Lung microvascular endothelial cell (primary cell): ENCODE measurements at places on chromosomes 5 and 9. TPM values are rescaled to one million over a fixed set of nuclear protein-coding genes. Genes with fewer than 3 reads are reported as not detected.

Gene SPATA31D1
- total RNA-seq, result not detected in 2 replicates

DNA sequence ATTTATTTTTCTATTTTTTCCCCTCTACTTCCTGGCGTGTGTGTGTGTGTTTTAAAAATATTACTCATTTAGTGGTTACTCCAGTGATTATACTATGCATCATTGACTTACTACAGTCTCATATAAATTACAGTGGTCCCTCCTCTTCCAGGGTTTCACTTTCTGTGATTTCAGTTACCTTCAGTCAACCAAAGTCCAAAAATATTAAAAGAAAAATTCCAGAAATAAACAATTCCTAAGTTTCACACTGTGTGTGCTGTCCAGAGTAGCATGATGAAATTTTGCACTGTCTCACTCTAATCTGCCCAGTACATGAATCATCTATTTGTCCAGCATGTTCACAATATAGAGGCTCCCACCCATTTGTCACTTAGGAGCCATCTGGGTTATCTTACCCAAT lies 47.4 kb upstream of the CCDC112 start:
- no peak for DNase-seq

Gene LCNL1
- not detected in 2 replicates for total RNA-seq

DNA sequence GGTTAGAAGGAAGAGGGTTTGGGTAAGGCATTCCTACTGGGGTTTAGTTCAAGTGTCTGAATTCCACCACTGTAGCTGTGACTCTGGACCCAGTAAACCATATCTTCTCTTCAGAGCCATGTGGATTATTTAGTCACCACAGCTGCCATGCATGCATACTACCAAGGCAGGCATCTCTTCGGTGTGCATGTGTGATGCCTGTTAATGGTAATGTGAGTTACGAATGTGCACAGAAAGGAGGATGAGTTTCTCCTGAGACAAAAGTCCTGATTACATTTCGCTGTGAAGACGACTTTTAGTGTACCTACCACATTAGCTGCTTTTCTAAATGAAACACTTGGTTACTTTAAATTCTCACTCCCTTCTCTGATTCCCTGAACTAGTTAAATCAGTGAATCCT lies 9.3 kb downstream of the PBX3 start:
- no peak for DNase-seq

GRCh38 chr5:157602505-157602904 lies 26.9 kb upstream of the ADAM19 start:
- no peak for DNase-seq

DNA sequence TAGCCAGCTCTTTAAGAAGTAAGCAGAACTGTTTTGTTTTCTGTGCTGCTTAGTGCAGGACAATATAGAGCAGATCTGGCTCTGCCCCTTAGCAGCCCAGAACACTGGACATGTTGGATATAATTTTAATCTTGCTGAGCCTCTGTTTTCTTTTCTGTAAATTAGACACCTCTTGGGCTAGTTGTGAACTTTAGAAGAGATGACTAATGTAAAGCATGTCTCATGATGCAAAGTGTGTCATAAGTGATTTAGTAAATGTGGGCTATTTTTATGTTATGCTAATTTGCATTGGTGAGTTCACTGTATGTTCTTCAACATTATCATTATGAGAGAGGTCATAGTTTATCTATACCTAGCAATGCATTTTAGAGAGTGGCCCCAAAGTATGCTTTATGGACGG lies 156.1 kb upstream of the ADAMTSL1 start:
- DNase-seq, result peak; percentile 47

Gene WDR38
- total RNA-seq, result not detected in 2 replicates

DNA sequence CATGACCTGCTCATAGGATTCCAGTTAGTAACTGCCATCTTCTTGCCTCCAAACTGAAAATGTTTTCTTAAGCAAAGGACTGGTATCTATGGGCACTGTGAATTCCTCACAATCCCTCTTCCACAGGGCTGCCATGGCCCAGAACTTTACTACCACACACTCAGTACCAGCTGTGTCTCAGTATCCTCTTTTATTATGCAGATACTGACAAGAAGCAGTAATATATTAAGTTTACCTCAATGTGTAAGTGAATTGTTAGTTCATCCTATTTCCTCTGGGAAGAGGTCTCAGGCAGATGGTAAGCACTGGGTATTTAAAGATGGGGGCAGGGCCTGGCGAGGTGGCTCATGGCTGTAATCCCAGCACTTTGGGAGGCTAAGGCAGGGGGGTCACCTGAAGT lies 320.8 kb upstream of the RFX3 start:
- no peak for DNase-seq

- DNase-seq, result no peak
Measured at GRCh38 chr5:97111616-97112015, 30.8 kb downstream of the LIX1 start.

Gene ELOVL7
- total RNA-seq, result under 0.01 TPM in 2 replicates

DNA sequence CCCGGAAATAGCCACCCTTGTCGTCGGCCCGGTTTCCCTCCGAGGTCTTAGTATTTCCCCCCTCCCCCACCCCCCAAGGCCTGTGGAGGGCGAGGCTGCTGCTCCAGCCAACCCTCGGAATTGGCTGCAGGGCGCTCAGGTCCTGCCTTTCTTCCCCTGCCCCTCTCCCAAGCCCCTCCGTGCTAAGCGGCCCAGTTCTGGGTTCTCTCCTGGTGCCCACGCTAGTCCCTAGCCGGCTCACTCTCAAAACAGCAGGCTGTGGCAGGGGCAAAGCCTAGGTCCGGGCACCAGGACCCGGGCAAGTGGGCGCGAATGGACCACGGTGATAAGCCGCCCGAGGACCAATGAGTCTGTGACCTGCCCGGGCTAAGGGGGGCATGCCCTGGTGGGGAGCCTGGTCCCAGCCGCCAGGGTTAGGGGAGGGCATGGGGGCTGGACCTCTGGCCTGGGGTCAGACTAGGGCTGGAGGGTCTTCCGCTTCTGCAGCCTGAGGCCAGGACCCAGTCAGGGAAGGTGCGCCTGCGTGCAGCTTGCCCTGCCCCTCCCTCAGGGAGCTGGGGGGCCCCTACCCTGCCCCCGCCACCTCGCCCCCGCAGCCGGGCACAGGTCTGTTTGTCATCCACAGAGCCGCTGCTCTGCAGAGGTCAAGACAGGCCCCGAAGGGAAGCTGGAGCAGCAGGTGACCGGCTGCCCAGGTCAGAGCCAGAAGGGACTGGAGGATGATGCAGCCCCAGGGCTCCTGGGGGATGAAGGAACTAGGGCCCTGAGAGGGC lies 5.0 kb upstream of the IRX4 start:
- no peak for DNase-seq

Gene AMACR
- total RNA-seq, result 6.3 and 6.8 TPM in 2 replicates

Gene MYO10
- total RNA-seq, result 55.8 and 59.5 TPM in 2 replicates

Gene SPINK4
- total RNA-seq, result not detected in 2 replicates

DNA sequence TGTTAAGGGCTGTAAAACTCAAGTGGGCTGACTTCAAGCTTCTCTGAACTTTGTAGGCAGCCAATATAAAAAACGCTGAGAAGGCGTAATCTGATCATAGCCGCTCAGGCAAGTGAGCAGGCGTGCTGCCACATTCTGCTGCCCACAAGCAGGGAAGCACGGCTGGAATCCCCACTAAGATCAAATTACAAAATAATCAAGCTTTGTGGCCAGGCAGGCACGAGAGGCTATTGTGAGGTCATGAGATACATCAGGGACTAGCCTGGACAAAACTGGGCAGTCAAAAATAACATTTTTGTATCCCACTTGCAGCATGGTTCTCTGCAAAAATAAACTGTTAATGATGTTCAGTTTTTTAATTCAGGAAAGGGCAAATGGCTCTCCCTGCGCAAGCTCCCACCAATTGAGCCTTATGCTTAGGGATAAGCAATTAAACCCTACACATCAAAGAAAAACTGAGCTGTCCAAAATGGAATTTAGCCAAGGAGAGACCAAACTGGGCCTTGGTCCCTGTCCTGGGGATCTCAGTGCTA lies 64.0 kb downstream of the POU5F2 start:
- DNase-seq, result peak; percentile 72

DNA sequence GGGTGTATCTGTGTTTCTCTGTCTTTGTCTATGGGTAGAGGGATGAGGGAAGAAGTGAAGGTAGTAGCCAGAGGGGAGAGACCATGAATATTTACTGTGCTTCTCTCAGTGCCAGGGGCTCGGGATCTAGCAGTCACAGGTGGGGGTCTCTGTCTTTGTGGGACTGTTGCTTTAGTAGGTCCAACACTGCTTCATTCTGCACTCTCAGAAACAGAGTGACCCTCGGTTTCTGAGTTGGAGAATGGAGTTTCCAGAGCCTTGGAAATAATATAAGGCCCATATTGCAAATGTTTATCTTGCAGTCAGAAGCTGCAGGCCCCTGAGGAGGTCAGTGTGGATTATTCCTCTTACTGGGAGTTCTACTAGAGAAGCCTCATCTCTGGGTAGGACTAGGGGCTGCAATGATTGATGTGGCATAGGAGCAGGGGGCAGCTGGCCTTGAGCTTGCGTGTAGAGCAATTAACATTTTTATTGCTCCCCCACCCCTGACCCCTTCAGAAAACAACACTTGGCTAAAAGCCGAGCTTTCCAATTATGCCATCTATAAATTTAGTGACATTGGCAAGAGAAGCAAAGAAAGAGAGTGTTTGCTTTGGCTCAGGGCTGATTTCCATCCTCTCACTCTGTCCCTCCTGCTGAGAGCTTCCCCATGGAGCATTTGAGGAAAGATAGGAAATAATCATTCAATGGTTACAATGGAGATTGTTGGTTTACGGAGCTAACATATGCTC lies 55.0 kb upstream of the TRPC7 start:
- peak; percentile 21 for DNase-seq

DNA sequence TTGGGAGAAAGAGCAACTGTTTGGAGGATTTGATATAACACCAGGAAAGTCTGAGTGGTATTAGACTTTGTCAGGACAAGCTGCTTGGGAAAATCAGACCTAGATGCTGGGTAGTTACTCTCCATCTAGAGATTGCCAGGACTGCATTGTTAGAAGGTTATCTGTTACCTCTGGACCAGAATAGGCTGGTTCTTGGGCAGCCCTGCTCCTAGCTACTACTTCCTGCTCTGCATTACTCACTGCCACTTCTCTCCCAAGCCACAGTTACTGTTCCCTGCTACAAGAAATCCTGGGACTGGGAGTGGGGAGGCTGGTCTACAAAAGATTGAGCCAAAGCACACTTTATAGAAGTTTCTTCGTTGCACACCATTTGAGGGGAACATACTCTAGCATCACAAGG lies 95.5 kb upstream of the KCNN2 start:
- no peak for DNase-seq

DNA sequence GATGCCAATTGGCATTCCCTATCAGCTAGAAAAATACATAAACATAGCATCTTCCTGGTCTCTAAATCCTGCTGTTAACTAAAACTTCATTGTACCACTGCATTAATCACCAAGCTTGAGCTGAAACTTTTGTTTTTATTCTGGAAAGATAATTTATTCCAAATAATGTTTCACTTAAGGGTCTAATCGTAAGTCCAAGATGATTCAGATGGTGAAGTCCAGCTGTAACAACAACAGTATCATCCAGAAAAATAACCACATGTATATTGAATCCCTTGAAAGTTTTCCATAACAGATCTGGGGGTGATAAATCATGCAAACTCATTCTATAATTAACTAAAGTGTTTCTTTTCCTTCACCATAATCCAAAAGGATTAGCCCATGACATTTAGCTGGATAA lies 23.9 kb downstream of the RORB start:
- DNase-seq, result no peak

Gene SKIC3
- total RNA-seq, result 69.7 and 91.5 TPM in 2 replicates

DNA sequence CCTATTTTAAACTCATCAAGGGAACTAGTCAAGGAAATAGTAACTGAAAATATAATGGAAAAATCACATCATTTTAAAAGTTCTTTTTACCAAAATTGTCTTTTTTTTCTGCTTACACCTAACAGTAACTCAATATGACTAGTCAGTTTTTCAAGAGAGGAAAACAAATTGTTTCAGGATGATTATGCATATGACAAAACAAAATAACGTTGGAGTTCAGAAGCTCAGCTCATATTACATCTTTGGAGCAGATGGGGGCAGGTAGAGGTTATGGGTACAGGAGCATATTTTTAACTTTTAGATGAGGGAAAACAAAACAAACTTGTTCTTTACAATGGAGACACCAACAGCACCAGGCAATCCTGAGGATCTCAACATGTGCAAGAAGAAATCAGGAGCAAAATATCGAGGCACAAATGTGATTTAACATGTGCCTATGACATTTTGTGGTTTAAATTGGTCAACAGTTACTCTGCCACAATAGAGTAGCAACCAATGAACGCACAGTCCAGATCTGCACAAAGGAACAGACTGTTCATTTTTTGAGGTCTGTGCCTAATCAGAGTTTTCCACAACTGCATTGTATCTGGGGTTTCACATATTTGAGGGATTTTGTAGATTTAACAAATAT lies 659.0 kb downstream of the ANXA1 start:
- DNase-seq, result no peak

GRCh38 chr9:2286825-2287455 lies 271.8 kb downstream of the SMARCA2 start:
- no peak for DNase-seq

GRCh38 chr9:1219284-1219683 lies 169.1 kb downstream of the DMRT2 start:
- no peak for DNase-seq

GRCh38 chr5:119347991-119348390 lies 7.8 kb upstream of the TNFAIP8 start:
- DNase-seq, result no peak

DNA sequence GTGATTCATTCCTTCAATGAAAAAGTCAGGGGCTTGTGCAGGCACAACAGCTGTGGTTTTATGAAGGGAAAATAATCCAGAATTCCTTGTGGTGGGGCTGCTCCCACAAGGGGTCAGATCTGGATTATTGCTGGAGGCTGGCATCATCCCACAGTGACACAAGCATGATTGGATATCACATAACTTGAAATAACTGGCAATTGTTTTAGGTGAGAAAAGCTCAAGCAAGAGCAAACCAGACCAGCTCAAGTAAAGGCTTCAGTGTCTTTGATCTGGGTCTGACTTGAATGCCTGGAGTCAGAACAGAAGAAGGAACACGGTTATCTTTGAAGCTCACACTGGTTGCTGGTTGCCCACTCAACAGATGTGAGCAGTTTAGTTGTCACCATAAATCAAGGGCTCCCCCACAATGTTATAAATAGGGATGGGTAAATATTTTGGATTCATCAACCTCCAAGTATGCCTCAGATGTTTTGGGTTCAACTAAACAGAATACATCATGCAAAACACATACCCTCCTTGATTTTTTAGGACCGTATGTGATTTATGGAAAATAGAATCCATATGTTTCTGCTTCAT lies 3.1 kb upstream of the ZNF474 start:
- no peak for DNase-seq
